ENCODE measurements at places on chromosomes 11 and 22.

GRCh38 chr11:115334932-115335788 lies 169.1 kb downstream of the CADM1 start:
- peak; percentile 57 for DNase-seq

- DNase-seq: no peak
Measured at GRCh38 chr11:66696146-66696545, 18.5 kb upstream of the RBM4B start.

DNA sequence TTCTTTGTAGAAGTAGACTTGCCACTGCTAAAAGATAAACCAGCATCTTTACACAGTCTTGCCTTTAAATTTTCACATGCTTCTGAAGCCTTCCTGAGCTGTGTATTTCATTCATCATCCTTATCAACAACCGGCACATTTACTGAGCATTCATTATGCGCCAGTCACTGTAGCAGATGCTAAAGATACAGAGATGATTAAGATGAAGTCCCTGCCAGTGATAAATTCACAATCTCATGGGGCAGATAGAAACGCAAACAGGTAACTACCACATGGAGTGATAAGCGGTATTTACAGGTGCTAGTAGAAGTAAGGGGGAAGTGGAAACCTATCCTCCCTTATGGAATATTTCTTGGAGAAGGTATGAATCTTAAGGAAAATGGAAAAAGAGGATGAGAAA lies 67.2 kb downstream of the PRCP start:
- no peak for DNase-seq

- DNase-seq: no peak
Measured at GRCh38 chr11:112172362-112172994, 2.8 kb upstream of the BCO2 start.

DNA sequence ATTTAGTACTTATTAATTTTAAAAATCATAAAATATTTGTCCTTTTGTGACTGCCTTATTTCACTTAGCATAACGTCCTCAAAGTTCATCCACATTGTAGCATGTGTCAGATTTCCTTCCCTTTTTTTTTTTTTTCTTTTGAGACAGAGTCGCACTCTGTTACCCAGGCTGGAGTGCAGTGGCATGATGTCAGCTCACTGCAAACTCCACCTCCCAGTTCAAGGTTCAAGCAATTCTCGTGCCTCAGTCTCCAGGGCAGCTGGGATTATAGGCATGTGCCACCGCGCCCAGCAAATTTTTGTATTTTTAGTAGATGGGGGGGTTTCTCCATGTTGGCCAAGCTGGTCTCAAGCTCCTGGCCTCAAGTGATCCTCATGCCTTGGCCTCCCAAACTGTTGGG lies 10.6 kb downstream of the RAB6A start:
- DNase-seq: no peak

DNA sequence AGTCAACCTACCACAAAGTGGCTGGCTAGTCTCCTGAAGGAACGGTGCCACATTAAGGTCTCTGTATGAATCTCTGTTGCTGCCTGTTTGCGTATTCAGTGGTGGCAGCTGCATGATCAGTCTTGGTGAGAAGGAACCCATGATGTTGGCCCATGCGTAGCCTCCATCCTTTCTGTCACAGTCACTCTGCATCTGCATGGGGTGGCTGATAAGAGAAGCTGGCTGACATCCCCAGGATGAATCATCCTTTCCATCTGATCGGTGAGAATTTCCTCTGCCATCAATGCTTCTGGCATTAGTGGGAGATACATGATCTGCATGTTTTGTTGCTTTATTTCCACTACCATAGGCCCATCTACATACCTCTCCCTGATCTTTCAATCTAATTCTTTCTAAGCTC lies 199.0 kb upstream of the NECTIN1 start:
- no peak for DNase-seq

- DNase-seq: no peak
Measured at GRCh38 chr11:102449651-102450570, 2.7 kb downstream of the TMEM123 start.

DNA sequence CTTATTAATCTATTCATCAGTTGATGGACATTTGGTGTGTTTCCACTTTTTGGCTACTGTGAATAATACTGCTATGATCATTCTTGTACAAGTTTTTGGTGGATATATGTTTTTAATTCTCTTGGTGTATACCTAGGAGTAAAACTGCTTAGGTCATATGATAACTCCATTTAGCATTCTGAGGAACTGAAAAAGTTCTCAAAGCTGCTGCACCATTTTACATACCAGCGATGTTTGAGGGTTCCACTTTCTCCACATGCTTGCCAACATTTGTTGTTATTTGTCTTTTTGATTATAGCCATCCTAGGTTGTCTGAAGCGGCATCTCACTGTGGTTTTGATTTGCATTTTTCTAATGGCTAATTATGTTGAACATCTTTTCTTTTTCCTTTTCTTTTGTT lies 4.1 kb upstream of the ACER3 start:
- DNase-seq: no peak

- no peak for DNase-seq
Measured at GRCh38 chr11:96207459-96208449, 135.2 kb downstream of the MAML2 start.

DNA sequence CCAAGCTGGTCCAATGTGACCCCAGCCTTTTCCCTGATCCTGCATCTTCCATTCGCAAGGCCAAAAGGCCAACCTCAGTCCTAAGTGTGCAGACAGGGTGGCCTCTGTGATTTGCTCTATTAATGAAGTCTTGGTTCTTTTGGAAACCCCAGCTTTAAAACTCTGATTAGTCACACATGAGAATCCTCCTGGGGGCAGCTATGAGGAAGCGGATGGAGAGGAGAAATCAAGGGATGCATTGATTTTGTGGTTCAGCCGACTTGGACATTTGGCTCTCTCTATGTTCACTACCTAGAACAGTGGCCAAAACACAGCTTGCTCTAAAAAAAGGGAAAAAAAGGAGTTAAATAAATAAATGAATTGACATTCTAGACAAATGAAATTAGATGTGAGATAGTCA lies 98.6 kb upstream of the USP47 start:
- DNase-seq: no peak

DNA sequence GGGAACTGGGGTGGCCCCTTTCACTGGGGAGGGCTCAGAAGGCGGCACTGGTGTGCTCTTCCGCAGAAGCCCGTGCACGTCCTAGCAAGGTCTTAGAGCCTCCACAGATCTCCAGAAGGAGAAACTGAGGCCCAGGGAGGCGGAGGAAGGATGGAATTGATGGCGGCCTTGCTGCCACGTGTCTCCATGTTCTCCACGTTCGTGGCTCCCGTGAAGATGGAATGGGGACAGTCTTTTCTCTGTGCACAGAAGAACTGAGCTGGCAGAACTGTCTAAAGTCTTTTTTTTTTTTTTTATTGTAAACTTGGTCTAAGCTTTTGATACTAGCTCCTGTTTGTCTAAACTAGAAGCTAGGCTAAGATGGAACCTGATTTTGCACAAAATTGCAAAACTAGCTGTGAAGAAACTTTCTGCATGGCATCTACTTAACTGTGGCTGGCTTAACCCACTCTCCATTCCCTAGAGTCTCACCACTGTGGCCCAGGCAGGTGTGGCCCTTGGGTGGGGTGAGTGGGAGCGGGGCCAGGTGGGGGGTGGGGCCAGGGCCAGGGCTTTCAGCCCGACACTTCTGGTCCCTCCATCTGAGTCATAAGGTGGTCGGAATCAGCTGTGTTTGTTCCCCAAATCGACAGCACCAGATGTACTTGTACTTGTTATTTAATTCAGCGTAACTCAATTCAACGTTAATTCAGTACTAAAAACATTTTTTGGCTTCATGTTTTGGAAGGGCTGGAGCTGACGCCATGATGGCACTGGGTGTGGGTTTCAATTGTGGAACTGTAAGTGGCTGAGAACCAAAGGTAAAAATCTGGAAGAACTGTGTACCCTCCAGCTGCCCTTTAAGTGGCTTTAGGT lies 120.7 kb downstream of the MPPED1 start:
- DNase-seq: no peak

GRCh38 chr11:65396769-65397745 lies 10.6 kb downstream of the FRMD8 start:
- DNase-seq: no peak

DNA sequence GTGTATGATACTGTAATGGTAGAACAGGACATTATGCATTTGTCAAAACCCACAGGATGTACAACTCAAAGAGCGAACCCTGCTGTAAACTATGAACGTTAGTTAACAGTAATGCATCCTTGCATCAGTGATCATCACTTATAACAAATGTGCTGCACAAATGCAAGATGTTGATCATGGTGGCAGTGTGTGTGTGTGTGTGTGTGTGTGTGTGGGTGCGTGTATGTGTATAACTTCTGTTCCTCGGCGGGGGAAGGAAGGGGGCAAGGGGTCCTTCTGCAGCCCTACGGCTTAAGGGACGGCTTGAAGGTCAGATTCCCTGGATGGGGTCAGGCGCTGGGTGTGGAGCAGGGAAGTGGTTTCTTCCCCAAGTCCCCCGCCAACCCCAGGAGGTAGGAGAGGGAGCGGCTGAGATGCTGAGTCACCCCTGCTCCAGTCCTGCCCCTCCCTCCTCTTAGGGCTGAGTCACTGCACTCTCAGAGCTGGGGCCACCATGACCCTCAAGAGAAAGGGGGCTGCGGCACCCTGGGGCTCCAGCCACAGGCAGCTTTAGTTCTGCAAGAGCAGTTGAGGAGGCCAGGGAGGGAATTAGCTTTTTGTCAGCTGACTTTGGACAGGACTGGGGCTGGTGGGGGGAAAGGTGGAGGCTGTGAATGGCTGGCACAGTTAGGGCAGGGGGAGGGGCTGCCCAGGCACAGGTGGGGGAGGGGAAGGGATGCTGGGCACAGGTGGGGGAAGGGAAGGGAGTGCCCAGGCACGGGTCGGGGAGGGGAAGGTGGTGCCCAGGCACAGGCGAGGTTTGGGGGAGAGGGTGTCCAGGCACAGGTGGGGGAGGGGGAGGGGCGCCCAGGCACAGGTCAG lies 8.8 kb upstream of the CTSD start:
- no peak for DNase-seq

DNA sequence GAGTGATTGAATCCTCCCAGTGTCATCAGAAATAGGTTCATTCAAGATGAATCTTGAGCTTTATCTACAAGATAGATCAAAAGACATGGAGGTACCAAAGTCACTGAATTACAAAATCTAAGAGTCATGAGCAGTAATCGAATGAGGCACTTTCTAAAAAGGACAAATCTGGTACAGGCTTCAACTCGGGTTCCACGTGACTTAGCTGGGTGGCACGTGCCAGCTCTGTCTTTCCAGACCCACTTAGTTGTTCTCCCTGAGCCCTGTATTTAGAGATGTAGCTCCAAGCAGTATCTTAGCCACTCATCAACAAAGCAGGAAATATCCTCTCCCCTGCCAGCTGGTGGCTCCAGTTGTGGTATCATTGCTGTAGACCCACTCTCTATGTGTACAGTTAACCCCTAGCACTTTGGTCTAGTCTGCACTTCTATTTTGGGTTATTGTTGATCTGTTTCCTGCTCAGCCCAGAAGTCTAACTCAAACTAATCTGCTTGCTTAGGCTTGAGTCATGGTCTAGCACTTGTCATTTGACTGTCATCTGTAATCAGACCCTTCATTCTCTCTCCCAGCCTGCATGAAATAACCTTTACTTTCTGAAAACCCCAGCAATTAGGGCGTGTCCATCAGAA lies 528.7 kb downstream of the ETS1 start:
- DNase-seq: no peak

- DNase-seq: no peak
Measured at GRCh38 chr11:132048040-132048439, 677.6 kb downstream of the NTM start.

GRCh38 chr11:64458997-64459396 lies 100.0 kb downstream of the RPS6KA4 start:
- no peak for DNase-seq

GRCh38 chr11:116787436-116787785 lies 412 bp downstream of the ZPR1 start:
- no peak for DNase-seq

- DNase-seq: no peak
Measured at GRCh38 chr11:15557457-15558230, 442.9 kb downstream of the INSC start.

DNA sequence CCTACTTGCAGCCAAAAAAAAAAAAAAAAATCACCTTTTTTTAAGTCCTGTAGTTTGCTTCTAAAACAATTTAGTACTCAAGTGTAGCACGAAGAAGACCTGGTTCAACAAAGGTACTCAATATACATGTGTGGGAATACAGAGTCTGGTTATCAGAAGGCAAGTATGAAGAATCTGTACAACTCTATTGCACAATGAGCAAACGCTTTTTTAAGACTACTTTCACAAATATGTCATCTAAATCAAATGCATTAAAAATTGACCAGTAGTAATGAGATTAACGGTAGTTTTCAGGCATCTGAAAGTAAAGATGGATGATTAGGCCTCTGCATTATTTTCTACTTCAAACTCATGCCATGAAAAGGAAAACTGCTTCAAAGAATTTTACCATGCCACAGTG lies 9.5 kb downstream of the CHORDC1 start:
- DNase-seq: no peak

- no peak for DNase-seq
Measured at GRCh38 chr11:15705891-15706290, 591.2 kb downstream of the INSC start.

- DNase-seq: no peak
Measured at GRCh38 chr11:129546266-129546665, 170.6 kb downstream of the BARX2 start.

DNA sequence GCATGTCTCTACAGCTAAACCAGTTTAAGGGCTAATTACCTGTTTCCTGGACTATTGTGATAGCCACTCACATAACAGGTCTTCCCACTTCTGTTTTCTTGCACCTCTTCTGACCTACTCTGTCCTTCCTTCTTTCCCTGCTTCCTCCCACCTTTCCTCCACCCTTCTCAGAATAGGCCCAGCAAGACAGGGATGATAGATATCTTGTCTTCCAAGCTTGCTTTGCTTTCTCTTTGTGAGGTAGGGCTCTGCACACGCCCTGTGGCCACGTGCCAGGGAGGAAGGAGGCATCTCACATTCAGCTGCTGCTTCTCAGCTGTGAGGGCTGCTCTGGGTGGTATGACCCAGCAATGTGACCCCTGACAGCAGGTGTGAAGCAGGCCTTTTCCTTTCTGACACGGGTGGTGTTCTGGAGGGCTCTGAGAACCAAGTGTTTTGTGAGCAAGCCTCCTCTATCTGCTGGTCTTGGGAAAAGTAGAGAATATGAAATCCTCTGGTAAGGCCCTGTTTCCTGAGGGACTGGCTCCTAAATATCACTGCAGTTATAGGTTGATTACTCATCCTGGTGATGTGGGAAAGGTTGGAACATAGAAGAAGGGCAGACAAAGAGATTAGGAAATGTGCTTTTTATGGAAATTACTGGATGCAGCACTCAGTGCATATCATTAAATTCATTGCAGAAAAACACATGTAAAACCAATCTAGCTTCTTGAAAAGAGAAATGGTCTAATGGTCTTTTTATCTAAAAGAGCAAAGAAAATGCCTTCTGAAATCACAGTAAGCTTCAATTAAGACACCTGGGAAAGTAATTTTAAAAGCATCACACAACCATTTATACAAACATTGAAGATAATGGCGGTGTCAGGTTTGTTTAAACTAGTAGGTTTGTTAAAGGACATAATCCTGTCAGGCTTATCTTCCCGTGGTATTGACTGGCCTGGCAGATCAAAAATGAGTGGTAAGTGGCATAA lies 8.5 kb downstream of the AMOTL1 start:
- peak; percentile 18 for DNase-seq

GRCh38 chr22:37442537-37442936 lies 15.3 kb upstream of the ELFN2 start:
- no peak for DNase-seq
